ENCODE measurements at places on chromosomes 2 and 18.

DNA sequence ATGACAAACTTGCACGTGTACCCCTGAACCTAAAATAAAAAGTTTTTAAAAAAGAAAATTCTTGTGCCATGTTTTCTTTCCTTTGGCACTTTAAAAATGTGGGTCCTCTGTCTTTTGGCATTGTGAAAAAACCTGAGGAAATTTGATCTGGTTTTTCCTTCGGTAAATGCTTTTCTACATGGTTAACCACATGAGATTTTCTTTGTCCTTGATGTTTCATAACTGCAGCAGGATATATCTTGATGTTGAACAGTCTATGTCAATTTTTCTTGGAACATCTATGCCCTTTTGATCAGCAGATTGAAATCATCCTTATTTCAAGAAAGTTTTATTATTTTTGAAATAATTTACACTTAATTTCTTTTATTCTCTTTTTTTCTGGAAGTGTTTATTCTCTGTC, 109.1 kb downstream of the TMEM17 start:
- no peak for DNase-seq

- no peak for DNase-seq
These were observed 677.0 kb upstream of the FANCL start for GRCh38 chr2:58918141-58918540.

DNA sequence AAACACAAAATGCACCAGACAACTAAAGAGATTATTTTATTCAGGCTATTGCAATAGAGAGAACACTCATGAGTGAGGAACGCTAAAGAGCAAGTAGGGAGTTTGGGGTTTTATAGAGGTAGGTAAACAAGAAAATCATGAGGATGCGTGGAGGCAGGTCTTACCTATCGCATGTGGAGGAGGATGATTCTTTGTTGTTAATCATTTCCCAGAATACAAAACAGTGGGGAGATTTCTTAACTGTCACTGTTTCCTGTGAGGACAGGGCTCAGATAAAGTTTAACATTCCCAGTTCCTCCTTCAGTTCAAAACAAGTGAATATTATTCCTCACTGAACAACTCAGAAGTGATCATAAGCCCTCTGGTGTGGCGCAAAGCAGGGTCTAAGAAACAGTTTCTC, 156.1 kb upstream of the MGAT5 start:
- no peak for DNase-seq

- no peak for DNase-seq
These were observed 77.3 kb downstream of the TEX51 start for GRCh38 chr2:126975671-126976655.

GRCh38 chr2:48529194-48529593, 760 bp upstream of the STON1 start:
- no peak for DNase-seq

Data from globus pallidus (tissue), 1 donor.